ENCODE measurements at places on chromosomes 13 and 19. TPM values are rescaled to one million over a fixed set of nuclear protein-coding genes. Genes with fewer than 3 reads are reported as not detected.

Gene CABP5
- total RNA-seq, result not detected

Gene NCR1
- 0.38 TPM for total RNA-seq

Gene ZNF626
- 8.9 TPM for total RNA-seq

Gene LILRB4
- 1.0 TPM for total RNA-seq

DNA sequence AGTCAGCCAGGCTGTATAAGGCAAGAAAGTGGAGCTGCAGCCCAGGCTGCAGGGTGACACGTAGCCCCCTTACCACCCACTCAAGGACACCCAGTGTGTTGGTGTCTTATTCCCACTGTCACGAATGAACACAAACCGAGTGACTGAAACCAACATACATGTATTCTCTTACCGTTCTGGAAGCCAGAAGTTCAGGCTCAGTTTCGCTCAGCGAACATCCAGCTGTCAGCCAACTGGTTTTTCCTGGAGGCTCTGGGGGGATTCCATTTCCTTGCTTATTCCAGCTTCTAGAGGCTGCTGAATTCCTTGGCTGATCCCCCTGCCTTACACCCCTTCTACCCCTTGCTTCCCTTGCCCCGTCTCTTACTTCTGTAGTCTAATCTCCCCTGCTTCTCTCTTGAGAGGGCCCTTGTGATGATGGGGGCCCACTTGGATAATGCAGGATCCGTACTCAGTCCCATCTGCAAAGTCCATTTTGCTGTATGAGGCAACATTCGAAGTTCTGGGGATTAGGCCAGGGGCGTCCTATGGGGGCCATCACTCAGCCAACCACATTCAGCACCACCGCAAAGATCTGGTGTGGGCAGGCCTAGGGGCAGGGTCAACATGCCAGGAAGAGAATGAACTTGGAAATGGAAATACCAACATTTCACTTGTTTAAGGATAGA is 47.3 kb upstream of the MTIF3 start:
- H3K27me3 ChIP-seq, result no peaks in the 10 kb centered on the region
- H3K27ac ChIP-seq, result no peak overlapping the region
- no peak overlapping the region for H3K4me3 ChIP-seq

DNA sequence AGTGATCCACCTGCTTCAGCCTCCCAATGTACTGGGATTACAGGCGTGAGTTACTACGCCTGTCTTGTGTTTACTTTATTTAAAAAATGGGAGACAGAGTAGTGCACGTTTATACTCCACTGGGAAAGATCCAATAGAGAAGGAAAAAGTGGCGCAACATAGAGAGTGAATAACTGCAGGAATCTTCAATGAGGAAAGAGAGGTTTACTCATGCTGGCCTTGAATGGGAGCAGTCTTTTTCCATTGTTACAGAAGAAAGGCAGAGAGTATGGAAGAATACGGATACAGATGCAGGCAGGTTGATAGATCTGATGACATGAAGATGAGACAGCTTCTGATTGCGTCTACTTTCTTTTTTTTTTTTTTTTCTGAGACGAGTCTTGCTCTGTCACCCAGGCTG is 4.6 kb upstream of the WDFY2 start:
- H3K27me3 ChIP-seq, result no peaks in the 10 kb centered on the region
- H3K36me3 ChIP-seq, result no peaks in the 10 kb centered on the region
- H3K27ac ChIP-seq, result no peak overlapping the region

GRCh38 chr19:10740798-10741197 is 22.9 kb downstream of the DNM2 start:
- peaks cover 72% of the 10 kb centered on the region for H3K4me1 ChIP-seq
- H3K27me3 ChIP-seq, result no peaks in the 10 kb centered on the region
- no peak overlapping the region for H3K4me3 ChIP-seq

GRCh38 chr13:108917581-108917980 is 288.2 kb downstream of the MYO16 start:
- H3K27ac ChIP-seq, result no peak overlapping the region
- H3K4me1 ChIP-seq, result no peaks in the 10 kb centered on the region
- no peak overlapping the region for H3K4me3 ChIP-seq
- no peak for DNase-seq

- no peaks in the 10 kb centered on the region for H3K27me3 ChIP-seq
- H3K4me1 ChIP-seq, result no peaks in the 10 kb centered on the region
- DNase-seq, result no peak
- H3K36me3 ChIP-seq, result no peaks in the 10 kb centered on the region
Observed at GRCh38 chr19:17794731-17795494, at the start of gene B3GNT3. TSS of gene B3GNT3 (plus strand) at chr19:17795138. CDS start at chr19:17807808, 12,670 bp downstream.

GRCh38 chr13:48851707-48852106 is 124.0 kb upstream of the FNDC3A start:
- no peak for DNase-seq
- no peaks in the 10 kb centered on the region for H3K27me3 ChIP-seq
- no peaks in the 10 kb centered on the region for H3K36me3 ChIP-seq
- no peak overlapping the region for H3K4me3 ChIP-seq
- H3K4me1 ChIP-seq, result no peaks in the 10 kb centered on the region
- H3K27ac ChIP-seq, result no peak overlapping the region

DNA sequence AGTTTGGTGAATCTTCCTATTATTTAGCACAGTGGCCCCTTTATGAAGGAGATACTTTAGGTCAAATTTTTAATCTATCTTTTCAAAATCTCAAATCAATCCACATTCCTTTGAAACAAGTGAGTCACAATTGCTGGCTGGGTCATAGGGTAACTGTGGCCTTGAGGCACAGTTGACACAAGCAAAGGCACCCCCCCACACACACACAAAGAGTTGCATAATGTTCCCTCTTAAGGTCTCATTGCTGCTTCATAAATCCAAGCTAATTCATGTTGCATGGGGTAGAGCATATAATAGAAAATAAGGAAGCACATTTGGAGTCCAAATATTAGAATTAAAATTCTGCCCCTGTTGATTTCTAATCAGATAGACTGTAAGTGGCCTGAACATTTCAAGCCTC is 171.5 kb downstream of the DLEU7 start:
- no peaks in the 10 kb centered on the region for H3K27me3 ChIP-seq
- H3K36me3 ChIP-seq, result no peaks in the 10 kb centered on the region
- DNase-seq, result no peak
- H3K27ac ChIP-seq, result no peak overlapping the region
- H3K4me3 ChIP-seq, result no peak overlapping the region

DNA sequence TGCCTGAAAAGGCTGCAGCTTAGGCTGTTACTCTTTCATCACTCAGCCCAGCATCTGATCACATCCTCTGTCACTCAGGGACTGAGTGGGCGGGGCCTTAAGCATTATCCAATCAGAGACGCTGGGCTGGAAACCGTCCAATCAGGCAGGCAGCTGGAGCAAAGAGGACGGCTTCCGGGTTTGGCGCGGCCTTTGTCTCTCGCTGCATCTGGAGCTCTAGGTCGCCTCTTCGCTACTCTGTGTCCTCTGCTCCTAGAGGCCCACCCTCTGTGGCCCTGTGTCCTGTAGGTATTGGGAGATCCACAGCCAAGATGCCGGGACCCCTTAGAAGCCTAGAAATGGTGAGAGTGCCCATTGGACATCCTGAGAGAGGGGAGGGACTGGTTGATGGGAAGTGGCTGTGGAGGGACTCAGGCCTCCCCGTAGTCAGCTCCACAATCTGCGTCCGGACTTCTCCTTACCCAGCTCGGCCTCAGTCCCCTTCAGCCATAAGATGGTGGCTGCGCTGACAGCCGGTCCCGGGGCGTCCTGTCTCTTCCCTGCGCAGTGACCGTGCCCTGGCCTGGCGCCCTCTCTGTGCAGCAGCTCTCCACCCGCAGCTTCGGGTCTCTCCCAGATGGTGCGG is at the start of gene ZNF486:
Gene ZNF486 (plus strand): TSS at position 195 of the 625 bp plus-strand sequence. CDS start 117 bp downstream, at position 312.
- H3K27ac ChIP-seq, result peak within 1 kb of the TSS; percentile 54
- no peaks in the 10 kb centered on the region for H3K36me3 ChIP-seq
- H3K4me1 ChIP-seq, result peaks cover 17% of the 10 kb centered on the region
- H3K4me3 ChIP-seq, result peak within 1 kb of the TSS; percentile 87

All from heart right ventricle (tissue), 16 donors.